Aorta (tissue), 5 donors: ENCODE measurements at places on chromosomes 5 and 9. TPM values are rescaled to one million over a fixed set of nuclear protein-coding genes. Genes with fewer than 3 reads are reported as not detected.

DNA sequence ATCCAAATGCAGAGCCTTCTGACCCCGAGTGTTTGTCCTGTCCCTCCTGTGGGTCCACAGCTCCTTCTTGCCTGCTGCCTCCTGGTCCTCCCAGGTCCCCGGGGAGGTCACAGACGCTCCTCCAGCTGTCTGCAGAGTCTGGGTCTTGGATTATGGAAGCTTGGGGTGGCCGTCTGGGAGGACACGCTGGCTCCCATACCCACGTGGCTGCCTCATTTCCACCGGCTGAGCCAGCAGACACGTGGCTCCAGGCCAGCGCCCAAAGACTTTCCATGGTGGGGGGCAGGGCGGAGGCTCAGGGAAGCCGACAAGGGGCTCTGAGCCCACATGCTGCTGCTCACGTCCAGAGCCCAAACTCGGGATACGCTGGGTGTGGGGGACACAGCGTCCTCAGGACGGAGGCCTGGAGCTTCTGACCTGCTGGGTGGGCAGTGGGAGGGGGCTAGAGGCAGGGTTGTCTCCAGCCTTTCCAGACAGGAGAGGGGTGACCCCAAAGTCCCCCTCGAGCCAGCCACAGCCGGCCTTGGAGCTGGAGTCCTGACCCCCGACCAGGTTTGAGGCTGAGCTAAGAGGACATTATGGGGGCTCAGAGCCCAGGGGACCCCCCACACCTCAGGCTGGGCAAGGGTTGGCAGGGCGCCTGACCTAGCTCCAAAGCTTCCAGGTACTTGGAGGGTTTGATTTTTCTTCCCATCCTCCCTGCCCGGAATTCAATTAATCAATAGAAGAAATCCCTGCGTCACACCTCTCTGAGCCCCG is 24.2 kb upstream of the RNU6ATAC start:
- H3K36me3 ChIP-seq, result no peaks in the 10 kb centered on the region
- H3K4me3 ChIP-seq, result no peak overlapping the region
- no peaks in the 10 kb centered on the region for H3K27me3 ChIP-seq
- no peaks in the 10 kb centered on the region for H3K4me1 ChIP-seq

PCSK1 gene
- total RNA-seq, result 7.7 TPM

GRCh38 chr5:126358525-126358924 is 64.7 kb upstream of the GRAMD2B start:
- no peaks in the 10 kb centered on the region for H3K27me3 ChIP-seq
- H3K4me1 ChIP-seq, result no peaks in the 10 kb centered on the region
- no peak for DNase-seq
- no peaks in the 10 kb centered on the region for H3K36me3 ChIP-seq
- H3K4me3 ChIP-seq, result no peak overlapping the region

DNA sequence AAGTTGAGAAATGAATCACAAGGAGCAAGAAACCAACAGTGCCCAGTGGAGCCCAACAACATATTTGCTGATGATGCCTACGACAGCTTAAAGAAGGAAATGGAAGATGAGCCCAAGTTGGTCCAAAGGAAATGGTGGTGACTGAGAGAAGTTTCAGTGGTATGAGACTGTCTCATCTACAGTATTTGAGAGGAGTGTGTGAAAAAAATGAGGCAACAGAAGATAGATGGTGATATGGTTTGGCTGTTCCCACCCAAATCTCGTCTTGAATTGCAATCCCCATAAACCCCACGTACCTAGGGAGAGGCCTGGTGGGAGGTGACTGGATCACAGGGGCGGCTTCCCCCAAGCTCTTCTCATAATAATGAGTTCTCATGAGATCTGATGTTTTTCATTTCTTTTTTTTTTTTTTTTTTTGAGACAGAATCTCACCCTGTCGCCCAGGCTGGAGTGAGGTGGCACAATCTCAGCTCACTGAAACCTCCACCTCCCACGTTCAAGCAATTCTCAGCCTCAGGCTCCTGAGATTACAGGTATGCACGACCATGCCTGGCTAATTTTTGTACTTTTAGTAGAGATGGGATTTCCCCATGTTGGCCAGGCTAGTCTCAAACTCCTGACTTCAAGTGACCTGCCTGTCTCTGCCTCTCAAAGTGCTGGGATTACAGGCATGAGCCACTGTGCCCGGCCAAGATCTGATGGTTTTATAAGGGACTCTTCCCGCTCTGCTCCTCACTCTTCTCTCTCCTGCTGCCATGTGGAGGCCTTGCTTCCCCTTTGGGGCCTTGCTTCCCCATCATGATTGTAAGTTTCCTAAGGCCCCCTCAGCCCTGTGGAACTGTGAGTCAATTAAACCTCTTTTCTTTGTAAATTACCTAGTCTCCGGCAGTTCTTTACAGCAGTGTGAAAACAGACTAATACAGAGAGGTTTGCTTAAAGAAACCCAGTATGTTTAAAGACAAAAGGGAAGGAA is 30.2 kb downstream of the EFCAB9 start:
- no peak for DNase-seq
- no peaks in the 10 kb centered on the region for H3K4me1 ChIP-seq
- H3K27me3 ChIP-seq, result no peaks in the 10 kb centered on the region
- no peak overlapping the region for H3K4me3 ChIP-seq
- peaks cover 7% of the 10 kb centered on the region for H3K36me3 ChIP-seq

NIPAL4 gene
- 0.55 TPM for total RNA-seq

OBP2B gene
- not detected for total RNA-seq

SPAG8 gene
- total RNA-seq, result 3.0 TPM

DNA sequence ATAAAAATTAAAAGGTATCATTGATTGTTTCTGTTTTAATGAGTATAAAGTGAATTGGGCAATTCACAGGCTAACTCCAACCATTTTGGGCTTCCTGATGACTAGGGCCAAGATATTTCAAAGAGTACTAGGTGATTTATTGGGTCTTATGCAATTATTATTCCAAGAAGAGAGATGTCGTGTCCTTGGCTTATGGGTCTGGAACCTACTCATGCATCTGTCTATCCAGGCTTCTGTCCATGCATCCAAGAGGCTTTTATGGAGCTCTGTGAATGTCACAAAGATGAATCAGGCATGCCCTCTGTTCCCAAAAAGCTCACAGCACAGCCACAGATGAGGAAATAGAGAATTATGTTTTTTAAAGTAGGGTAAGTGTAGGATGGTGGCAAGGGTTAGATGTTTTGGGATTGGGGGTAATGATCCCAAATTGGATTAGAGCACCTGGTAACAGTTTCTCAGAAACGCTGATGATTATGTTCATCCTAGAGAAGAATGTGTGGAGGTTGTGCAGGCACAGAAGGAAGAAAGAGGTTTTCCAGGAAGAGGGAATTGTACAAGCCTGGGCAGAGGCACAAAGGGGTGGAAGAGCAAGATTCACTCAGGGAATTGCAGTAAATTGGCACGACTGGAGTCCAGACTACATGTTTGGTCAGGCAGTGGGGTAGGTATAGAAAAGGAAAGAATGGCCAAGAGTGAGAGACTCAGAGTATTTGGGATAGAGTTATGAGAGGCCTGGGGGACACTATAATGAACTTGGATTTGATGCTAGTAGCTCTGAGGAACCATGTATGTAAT is 83.0 kb upstream of the TNC start:
- H3K4me1 ChIP-seq, result peaks cover 3% of the 10 kb centered on the region
- DNase-seq, result no peak
- H3K36me3 ChIP-seq, result no peaks in the 10 kb centered on the region

BNC2 gene
- 22.0 TPM for total RNA-seq
